BE2C (cell line): ENCODE measurements at places on chromosomes 3 and 15.

DNA sequence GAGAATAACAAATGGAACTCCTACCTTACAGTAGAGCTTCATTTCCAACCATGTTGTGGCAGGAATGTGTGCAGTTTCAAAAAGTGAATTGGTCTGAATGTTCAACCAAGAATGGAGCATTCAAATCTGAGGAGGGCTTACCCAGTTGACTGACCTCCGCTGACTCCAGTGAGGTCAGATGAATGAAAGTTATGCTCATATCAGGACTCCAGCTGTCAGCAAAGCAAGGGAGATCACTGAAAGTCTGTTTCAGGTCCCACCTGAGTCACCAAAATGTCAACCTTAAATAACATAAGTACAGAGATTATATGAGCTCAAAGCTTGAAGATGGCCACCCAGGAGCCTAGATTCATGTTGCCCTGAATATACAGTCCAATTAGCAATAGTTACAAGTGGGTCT is 473.5 kb downstream of the RBMS3 start:
- no peak for DNase-seq

GRCh38 chr3:148957586-148957985 is 33.8 kb upstream of the GYG1 start:
- DNase-seq: peak; percentile 42

DNA sequence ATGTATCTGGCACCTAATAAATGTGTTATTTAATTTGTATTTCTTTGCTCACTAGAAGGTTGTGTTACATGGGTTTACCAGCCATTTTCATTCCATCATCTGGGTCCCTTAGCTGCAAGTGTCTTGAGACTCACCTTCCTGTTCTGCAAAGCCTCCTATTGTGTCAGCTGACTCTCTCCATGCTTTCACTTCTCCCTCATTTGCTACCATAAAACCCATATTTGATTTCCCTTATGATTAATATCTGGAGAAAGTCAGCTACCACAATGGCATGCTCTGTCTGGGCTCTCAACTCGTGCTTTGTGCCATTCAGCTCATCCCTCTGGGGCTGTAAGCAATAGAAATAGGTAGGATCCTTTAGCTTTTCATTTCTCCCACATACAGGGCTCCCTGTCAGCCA is 79.5 kb upstream of the EIF1B start:
- DNase-seq: no peak

DNA sequence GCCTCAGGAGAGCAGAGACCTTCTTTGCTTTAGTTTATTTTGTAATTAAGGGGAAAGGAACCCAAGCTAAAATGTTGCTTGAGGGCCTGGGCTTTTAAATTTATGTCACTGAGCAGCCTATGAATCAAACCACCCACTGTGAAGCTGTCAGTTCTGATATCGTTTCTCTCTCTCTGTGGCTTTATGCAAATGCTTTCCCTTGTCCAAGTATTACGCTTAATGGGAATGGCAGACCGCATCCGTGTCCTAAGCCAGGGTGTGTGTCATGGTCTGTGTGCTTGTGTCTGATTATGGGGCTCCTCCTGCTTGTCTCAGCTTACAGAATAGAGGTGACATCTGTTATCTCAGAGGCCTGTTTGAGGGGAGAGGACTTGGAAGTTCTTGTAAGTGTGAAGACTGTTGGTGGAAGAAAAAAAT is 82.4 kb downstream of the EBLN2 start:
- no peak for DNase-seq

DNA sequence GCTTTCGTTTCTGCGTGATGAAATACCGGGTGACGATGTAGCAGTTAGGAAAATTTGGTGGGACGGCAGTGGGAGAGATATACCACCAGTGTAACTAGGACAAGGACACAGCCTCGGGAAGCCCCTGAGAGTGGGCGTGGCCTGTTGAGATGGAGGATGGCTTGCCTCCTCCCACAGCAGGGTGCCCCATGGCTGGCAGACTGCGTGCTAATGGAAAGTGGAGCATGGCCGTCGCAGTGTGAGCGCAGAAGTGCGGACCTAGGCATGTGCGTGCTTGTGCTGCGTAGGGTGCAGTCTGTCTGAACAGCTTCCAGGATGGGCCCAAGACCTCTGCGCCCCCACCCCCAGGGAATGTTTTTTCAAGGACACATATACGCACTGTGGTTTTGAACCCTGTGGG is 56.8 kb downstream of the CHDH start:
- no peak for DNase-seq

- peak; percentile 3 for DNase-seq
Observed at GRCh38 chr3:127684871-127685707, 12.3 kb downstream of the ABTB1 start.

DNA sequence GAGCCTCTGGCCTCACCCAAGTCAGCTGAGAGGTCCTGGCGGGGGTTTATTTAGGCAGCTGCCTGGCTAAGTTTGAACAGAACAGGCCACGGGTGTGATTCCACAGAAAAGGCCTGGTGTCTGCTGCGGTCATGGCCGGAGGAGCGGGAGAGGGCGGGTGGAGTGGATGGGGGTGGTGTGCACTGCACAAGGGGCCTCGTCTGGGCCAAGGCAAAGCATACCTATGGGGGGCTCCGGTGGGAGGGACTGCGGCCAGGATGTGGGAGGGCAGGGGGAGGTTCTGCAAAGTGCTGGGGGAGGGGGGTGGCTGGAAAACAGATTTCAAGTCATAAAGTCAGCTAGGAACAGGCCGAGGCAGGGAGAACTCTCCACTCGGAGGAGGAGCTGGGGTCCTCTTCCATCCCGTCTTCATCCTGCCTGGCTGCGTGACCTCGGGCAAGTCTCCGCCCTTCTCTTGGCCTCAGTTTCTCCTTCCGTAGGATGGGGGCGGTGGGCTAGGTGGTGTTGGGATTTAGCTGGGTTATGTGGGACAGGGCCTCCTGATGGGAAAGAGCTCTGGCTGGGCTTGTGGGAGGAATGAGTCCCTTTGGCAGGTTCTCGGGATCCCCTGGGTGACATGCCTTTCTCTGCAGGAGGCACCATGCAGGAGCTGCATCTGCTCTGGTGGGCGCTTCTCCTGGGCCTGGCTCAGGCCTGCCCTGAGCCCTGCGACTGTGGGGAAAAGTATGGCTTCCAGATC is 878 bp downstream of the ISLR start:
- DNase-seq: peak; percentile 71

GRCh38 chr3:52986049-52986448 is 59.8 kb downstream of the SFMBT1 start:
- DNase-seq: no peak

- DNase-seq: peak; percentile 33
Observed at GRCh38 chr15:100900136-100900794, 18.9 kb upstream of the LRRK1 start.

GRCh38 chr3:171811913-171812335 is 1.6 kb upstream of the PLD1 start:
- DNase-seq: no peak

DNA sequence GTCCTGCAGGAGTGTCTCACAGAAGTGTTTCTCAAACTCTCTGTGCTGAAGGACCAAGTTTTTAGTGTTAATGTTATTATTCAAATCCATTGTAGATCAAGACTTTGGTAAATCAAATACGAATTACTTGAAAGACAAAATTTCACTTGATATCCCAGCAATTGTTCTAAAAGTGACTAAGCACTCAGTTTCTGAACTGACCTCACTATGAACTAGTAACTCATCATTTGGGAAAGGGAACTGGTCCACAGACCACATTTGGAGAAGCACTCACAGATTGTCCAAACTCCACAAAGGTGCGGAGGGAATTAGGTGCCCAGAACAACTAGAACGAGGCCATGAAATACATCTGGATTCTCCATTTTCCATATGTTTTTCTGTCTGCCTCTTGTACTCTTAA is 25.6 kb downstream of the FAM43A start:
- DNase-seq: no peak

GRCh38 chr15:100627789-100628395 is 25.5 kb downstream of the ASB7 start:
- DNase-seq: peak; percentile 52

- no peak for DNase-seq
Observed at GRCh38 chr3:175187586-175187985, 328.5 kb downstream of the NAALADL2 start.

- no peak for DNase-seq
Observed at GRCh38 chr3:13010780-13011572, 62.3 kb downstream of the IQSEC1 start.

GRCh38 chr3:122932251-122932967 is 95.2 kb downstream of the SEMA5B start:
- DNase-seq: no peak

GRCh38 chr3:179726075-179726699 is 73.3 kb downstream of the USP13 start:
- DNase-seq: no peak

- peak; percentile 35 for DNase-seq
Observed at GRCh38 chr3:117131259-117131658, 421.7 kb downstream of the TUSC7 start.

- no peak for DNase-seq
Observed at GRCh38 chr15:57476533-57476975, 100.2 kb downstream of the CGNL1 start.

GRCh38 chr3:192212979-192213378 is 514.4 kb downstream of the FGF12 start:
- DNase-seq: no peak

- DNase-seq: no peak
Observed at GRCh38 chr3:133995264-133995663, 34.5 kb downstream of the SLCO2A1 start.

- no peak for DNase-seq
Observed at GRCh38 chr3:21697707-21698106, 53.3 kb downstream of the ZNF385D start.

DNA sequence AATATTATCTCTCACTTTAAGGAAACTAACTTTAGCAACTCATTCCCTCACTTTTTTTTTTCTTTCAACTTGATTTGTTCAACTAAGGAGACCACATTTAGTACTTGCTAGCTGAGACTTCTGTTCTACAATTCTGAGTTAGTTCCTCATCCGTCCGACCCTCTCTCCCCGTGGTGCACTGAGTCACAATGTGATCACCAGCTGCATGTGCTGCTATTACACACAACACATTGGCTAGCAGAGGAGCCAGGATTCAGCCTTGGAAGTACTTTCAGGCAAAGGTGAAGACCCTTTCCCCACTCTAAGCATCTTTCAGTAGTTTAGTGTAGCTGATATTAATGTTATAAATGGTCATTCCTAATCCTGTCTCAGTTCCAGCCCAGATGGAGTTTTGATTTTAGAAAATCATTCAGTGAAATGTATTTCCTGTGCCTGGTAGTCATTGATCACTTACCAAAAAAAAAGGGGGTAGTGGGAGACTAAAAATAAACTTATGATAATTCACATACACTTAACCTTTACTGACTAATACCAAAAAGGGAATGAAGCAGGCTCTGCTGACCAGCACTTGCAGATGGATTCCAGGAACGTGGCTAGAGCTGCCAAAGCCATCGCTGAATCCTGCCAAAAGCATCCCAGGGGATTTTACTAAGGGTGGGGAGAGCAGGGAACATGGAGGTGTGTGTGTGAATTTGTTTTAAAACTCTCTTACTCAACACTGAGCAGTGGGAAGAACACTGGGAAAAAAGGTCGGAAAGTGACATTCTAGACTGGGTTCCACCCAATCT is 424.8 kb downstream of the LPP start:
- peak; percentile 21 for DNase-seq

GRCh38 chr15:40806672-40807027 is 239 bp upstream of the ZFYVE19 start:
- DNase-seq: no peak

- DNase-seq: no peak
Observed at GRCh38 chr3:28290863-28291300, 49.5 kb downstream of the CMC1 start.

GRCh38 chr15:98525661-98526001 is 122.7 kb upstream of the IGF1R start:
- DNase-seq: no peak

DNA sequence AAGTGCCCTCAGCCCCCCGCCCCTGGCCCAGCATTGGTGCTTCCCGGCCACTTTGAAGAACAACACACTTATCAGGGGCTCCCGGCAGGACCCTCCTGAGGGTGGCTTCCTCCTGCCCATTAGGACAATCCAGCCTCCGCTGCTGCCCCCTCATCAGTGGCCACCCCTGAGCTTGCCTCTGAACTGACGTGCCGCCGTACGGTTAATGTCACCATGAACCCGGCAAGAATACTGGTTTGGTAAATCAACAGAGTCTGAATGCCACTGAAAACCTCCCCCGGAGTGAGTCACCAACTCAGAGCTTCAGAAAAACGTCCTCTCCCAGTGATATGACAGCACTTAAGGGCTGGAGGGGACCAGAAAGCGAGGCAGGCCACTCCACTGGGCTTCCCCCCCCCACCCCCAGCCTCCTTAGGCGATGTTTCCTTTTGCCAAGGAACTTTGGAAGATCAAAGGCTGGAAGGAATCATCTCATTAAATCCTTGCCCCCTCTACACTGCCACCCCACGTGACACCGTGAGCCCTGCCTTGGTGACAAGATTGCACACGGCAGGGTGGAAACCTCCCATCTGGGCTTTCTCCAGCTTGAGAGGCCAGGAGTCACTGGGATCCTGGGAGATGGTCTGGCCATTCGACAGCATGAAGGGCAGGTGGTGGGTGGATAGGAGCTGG is 142.1 kb downstream of the NUP210 start:
- DNase-seq: no peak

DNA sequence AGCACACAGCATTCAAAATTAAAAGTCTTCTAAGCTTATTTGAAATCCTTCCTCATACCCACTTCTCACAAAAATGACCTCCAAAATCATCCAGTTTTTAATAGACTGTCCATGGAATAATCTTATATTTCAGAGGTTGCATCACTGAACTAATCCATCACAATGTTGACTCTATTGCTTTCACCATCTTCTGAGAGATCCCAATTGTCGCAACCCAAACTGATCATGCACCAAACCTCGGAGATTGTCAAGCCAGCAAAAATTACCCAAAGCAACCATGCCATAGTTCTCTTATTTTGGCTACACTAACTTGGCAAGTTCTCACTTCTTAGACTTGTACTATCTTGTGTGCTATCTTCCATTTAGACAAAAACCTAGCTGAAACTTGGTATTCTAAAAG is 75.5 kb downstream of the LRRFIP2 start:
- DNase-seq: no peak

- no peak for DNase-seq
Observed at GRCh38 chr3:58565621-58566397, 11.4 kb downstream of the FAM107A start.

DNA sequence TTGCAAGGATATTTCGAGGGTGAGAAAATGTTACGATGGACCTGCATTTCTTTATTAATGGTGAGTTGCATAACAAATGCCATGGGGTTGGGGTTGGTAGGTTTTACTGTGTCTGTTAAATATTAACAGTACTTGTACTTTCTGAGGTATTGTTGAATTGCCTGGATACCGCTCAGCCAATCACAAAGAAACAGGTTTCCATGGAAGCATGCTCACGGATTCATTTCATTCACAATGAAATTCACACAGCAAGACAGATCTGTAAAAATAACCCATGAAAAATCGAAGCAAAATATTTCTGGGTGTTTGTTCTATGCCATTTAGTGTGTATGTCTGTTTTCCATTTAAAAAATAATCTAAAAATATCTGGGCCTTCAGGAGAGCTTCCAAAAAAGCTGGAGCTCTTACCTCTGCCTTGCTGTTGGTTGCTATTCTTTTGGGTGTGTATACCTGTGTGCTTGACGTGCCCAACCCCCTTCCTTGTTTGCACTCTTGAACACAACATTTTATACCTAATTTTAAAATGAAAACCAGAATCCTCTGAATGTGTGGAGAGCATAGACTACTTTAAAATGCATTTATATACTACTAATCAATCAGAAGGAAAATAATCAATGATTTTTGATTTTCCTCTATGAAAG is 479.8 kb upstream of the TBL1XR1 start:
- no peak for DNase-seq
